ENCODE measurements at places on chromosomes 2 and 18.

- no peak for DNase-seq
Observed at GRCh38 chr18:28504066-28504465, 327.1 kb upstream of the CDH2 start.

- DNase-seq, result peak; percentile 58
Observed at GRCh38 chr2:236168110-236169080, at the start of gene GBX2. GBX2 (minus strand) TSS chr2:236168386; CDS start chr2:236167971, 415 bp downstream.

DNA sequence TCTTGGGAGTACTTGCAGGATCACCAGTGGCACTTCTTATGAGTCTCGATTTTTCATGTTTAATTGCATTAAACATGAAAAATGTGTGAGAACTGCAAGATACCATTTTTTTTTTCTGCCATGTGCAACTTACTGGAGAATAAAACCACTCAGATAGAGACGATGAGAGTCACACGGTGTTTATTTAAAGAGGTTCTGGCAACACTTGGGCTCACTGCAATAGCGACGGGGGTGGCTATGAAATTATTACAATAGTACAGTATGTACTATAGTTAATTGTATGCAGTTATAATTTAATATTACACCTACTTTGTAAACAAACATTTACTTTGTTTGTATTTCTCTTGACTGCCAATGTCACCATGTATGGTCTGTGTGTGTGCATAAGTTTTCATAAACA is 479.8 kb downstream of the NUP35 start:
- DNase-seq, result no peak

DNA sequence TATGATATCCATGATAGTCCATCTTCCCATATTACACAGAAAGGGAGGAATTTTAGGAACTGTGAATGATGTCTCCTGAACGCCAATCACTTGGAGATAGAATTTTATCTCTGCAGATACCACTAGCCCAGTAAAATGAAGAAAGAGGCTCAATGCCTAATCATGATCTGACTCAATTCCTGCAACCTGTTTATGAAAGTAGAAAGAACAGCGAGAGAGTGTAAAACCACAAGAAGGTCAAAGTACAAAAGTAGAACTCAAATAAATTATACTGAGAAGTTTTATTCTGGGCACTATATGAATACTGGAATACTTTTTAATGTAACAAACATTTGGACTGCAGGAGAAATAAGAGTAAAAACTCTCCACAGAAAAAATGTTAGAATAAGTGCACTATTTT is 892.1 kb upstream of the DDX18 start:
- DNase-seq, result no peak

DNA sequence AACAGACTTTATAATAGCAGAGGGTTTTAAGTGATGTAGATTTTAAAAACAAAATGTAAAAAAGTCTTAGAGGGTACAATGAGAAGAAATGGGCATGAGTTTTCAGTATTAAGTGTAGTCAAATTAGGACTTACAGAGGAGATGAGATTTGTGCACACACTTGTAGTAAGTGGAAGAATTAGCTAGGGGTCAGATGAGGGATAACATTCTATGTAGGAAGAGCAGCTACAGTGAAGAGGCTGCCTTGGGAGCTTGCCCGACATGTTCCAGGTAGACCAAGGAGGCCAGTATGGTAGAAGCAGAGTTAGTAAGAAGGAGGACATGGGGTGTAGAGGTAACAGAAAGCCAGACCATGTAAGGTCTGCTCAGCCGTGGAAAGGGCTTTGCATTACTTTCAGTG is 189.2 kb upstream of the DSEL start:
- no peak for DNase-seq

GRCh38 chr2:46737577-46737976 is 178.0 kb downstream of the MCFD2 start:
- DNase-seq, result no peak

GRCh38 chr2:80519121-80519643 is 214.6 kb upstream of the LRRTM1 start:
- DNase-seq, result no peak

- no peak for DNase-seq
Observed at GRCh38 chr2:138496096-138496651, 5.4 kb upstream of the SPOPL start.
